PC-3 (cell line): ENCODE measurements at places on chromosomes 3 and 15. TPM values are rescaled to one million over a fixed set of nuclear protein-coding genes. Genes with fewer than 3 reads are reported as not detected.

DNA sequence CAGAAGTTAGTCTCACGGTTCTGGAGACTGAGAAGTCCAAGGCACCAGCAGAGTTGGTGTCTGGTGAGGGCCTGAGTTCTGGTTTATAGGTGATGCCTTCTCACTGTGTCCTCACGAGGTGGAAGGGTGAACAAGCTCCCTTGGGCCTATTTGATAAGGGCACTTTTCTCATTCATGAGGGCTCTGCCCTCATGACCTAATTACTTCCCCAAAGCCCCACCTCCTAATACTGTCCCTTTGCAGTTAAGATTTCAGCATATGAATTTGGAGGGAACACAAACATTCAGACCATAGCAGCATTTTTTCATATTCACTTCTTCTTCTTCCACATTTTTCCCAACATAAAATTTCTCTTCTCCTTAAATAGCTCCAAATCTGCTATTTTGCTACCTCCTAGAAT lies 41.5 kb downstream of the TMEM41A start:
- no peak for DNase-seq

GUCA1C gene
- total RNA-seq: not detected in 2 replicates

- no peak for DNase-seq
Observed at GRCh38 chr3:58398669-58399333, 34.8 kb downstream of the PDHB start.

UBA5 gene
- total RNA-seq: 66.6 and 78.7 TPM in 2 replicates

GRCh38 chr15:65413760-65414144 lies 9.0 kb downstream of the IGDCC4 start:
- DNase-seq: peak; percentile 74
